ENCODE measurements at places on chromosomes 7 and 10.

GRCh38 chr7:38000272-38000671 is 79.8 kb downstream of the EPDR1 start:
- peak; percentile 36 for DNase-seq

DNA sequence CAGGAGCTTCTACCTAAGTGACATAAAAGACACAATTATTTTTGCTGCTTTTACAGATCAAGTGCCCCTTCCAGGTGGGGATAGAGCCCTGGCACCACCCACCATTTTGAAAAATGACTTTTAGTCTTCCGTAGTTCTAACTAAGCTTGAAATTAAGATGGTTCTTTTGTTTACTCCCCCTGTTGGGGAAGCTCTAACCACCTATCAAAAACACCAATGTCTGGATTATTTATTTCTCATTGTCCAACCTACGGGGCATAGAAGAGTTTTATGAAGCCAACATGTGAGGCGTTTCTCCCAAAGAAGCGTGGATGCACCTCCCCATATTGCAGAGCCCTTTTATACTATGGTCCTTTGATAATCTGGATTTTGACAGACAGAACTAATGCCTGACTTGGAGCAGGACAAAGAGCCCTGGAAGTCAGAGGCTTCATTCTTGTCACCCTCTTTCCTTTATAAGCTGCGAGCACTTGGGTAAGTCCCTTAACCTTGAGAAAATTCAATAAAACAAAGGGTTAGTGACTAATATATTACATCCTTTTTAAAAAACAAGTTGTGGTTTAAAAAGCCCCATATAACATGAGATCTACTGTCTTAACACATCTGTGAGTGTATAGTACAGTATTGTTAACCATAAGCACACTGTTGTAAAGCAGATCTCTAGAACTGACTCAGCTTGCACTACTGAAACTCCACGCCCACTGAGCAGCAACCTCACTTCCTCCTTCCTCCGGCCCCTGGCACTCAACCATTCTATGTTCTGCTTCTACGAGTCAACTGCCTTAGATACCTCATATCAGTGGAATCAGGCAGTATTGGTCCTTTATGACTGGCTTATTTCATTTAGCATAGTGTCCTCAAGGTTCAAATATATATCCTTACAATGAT is 67.5 kb downstream of the ATXN7L1 start:
- DNase-seq, result no peak

GRCh38 chr10:29358010-29358616 is 69.2 kb downstream of the LYZL1 start:
- DNase-seq, result no peak

GRCh38 chr10:74828946-74829345 is 2.5 kb downstream of the KAT6B start:
- no peak for DNase-seq

Measured in HS-27A (cell line).